ENCODE measurements at places on chromosomes 5 and 9. TPM values are rescaled to one million over a fixed set of nuclear protein-coding genes. Genes with fewer than 3 reads are reported as not detected.

DNA sequence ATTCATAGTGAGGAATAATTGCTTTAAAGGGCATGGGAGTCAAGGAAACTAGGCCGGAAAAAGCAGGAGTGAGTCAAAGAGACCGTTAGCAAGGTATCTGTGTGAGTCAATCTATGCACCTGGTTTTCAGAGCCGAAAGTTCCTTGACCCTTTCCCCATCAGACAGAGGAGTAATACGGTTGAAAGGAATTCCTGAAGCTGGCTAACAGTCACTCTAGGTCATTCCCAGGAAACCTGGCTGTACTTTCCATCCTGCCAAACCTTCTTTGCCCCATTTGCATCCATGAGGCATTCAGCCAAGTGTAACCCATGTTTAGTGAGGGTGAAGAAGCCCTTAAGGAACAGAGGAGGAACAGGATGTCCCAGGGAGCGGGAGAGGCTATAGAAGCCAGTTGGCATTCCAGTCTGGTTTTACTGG lies 16.2 kb downstream of the RBM18 start:
- peak; percentile 96 for DNase-seq

- no peak for DNase-seq
These were observed 2.3 kb downstream of the CLTA start for GRCh38 chr9:36193023-36193422.

GRCh38 chr5:80078921-80079320 lies 43.8 kb downstream of the THBS4 start:
- no peak for DNase-seq

DNA sequence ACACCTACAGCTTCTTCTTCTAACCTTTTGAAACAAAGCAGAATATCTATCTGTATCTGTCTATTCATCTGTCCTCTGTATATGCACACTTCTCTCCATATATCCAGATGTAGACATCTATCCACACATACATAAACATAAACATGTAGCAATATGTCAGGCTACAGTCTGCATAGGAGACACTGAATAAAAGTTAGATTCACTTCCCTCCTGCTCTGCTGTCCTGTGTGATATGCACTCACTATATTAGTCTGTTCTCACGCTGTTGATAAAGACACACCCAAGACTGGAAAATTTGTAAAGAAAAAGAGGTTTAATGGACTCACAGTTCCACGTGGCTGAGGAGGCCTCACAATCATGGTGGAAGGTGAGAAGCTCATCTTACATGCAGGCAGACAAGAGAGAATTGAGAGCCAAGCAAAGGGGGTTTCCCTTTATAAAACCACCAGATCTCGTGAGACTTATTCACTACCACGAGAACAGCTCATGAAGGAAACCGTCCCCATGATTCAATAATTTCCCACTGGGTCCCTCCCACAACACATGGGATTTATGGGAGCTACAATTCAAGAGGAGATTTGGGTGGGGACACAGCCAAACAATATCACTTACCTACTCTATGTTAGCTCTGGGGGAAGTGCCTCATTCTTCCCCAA lies 24.1 kb downstream of the RANBP3L start:
- no peak for DNase-seq

Gene ITK
- total RNA-seq: not detected

GRCh38 chr9:123881604-123882003 lies 48.3 kb downstream of the DENND1A start:
- no peak for DNase-seq

GRCh38 chr9:134559013-134559412 lies 82.6 kb upstream of the COL5A1 start:
- DNase-seq: no peak

- no peak for DNase-seq
These were observed 197.3 kb downstream of the ARL15 start for GRCh38 chr5:54113060-54113459.

Gene ORM1
- total RNA-seq: not detected

DNA sequence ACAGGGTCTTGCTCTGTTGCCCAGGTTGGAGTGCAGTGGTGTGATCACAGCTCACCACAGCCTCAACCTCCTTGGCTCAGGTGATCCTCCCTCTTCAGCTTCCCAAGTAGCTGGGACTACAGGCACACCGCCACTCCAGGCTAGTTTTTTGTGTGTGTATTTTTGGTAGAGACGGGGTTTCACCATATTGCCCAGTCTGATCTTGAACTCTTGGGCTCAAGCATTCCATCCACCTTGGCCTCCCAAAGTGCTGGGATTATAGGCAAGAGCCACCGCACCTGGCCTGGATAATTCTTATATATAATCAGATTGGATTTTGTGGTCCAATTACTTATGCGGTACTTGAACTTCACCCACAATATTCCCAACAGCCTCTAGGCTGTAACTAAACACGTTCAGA lies 19.8 kb downstream of the CCDC69 start:
- no peak for DNase-seq

Gene SPATA31D4
- total RNA-seq: not detected

- DNase-seq: no peak
These were observed 389.2 kb upstream of the TNC start for GRCh38 chr9:115507148-115507547.

Gene OGN
- total RNA-seq: not detected

- no peak for DNase-seq
These were observed 244.4 kb upstream of the ADRA1B start for GRCh38 chr5:159671886-159672285.

DNA sequence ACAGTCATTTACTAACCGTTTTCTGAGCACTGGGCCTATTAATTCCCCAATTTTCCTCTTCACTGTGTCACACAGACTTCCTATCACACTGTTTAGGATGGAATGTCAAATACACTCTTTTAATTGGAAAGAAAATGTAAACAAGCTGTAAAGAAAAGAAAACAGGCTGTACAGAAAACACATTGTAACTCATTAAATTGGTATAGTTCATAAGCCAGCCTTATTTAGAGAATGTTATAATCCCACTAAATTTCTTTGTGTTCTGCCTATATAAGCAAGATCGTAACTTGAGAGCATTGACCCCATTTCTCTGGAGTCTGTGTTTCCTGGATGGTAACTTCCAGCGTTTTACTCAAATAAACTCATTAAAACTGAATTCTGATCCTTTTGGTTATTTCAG lies 46.5 kb downstream of the TARS1 start:
- no peak for DNase-seq

- DNase-seq: peak; percentile 74
These were observed 19.0 kb downstream of the DYNC2I2 start for GRCh38 chr9:128637656-128638055.

Gene GTF3C5
- total RNA-seq: 59.2 TPM

- no peak for DNase-seq
These were observed 42.1 kb downstream of the SLC46A2 start for GRCh38 chr9:112848316-112849151.

DNA sequence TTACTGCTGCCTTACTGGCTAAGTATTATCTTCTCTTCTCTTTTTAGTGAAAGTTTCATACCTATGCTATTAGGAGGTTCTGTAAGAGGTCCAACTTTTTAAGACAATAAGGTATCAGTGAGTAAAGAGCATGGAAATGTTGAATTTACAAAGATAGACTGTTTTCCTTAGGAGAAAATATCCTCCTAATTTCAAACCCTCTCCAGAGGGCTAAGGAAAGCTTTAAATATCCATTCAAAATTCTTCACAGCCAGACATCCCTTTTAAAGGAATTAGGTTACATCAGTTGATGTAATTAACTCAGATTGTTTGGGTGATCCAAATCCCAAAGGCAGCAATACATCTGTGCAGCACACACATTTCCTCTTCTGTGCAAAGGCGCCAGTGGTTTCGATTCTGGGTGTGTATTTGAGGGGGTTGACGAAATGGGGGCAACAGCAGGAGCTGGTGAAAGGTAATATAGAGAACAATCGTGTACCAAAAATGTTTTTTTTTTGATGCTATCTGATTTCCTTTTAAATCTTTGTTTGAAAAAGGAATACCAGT lies 273.8 kb upstream of the RPS23 start:
- DNase-seq: no peak
